Epithelial cell of umbilical artery (primary cell): ENCODE measurements at places on chromosomes 7 and 10. TPM values are rescaled to one million over a fixed set of nuclear protein-coding genes. Genes with fewer than 3 reads are reported as not detected.

ASB10 gene
- not detected in 2 replicates for total RNA-seq

AGAP3 gene
- total RNA-seq = 55.6 and 56.2 TPM in 2 replicates

GPR141 gene
- not detected in 2 replicates for total RNA-seq

NODAL gene
- not detected in 2 replicates for total RNA-seq

ALOX5 gene
- total RNA-seq = under 0.01 and 0.15 TPM in 2 replicates

TAS2R41 gene
- total RNA-seq = not detected in 2 replicates

GALNT17 gene
- total RNA-seq = not detected in 2 replicates

FEZF1 gene
- not detected in 2 replicates for total RNA-seq

TBC1D12 gene
- 9.4 and 12.5 TPM in 2 replicates for total RNA-seq

FAM25G gene
- not detected in 2 replicates for total RNA-seq

TRIM50 gene
- total RNA-seq = not detected in 2 replicates

KIAA1217 gene
- 1.1 and 2.6 TPM in 2 replicates for total RNA-seq

ANXA8 gene
- 0.30 TPM in 1 of 2 replicates, not detected in the other for total RNA-seq

PROSER2 gene
- 5.3 and 6.5 TPM in 2 replicates for total RNA-seq

CYP2W1 gene
- not detected in 2 replicates for total RNA-seq

FBXO24 gene
- under 0.01 and 0.15 TPM in 2 replicates for total RNA-seq

TBXAS1 gene
- total RNA-seq = 17.6 and 18.5 TPM in 2 replicates

BICC1 gene
- total RNA-seq = 1.1 and 1.3 TPM in 2 replicates

ADCYAP1R1 gene
- total RNA-seq = 0.15 and 4.2 TPM in 2 replicates

MGAM2 gene
- not detected in 2 replicates for total RNA-seq

HOXA5 gene
- total RNA-seq = 4.2 and 9.6 TPM in 2 replicates

AKR1D1 gene
- not detected in 2 replicates for total RNA-seq

KDM7A gene
- total RNA-seq = 3.2 and 6.5 TPM in 2 replicates

PRLHR gene
- not detected in 2 replicates for total RNA-seq

MRLN gene
- total RNA-seq = not detected in 2 replicates

NEUROD6 gene
- not detected in 2 replicates for total RNA-seq
